ENCODE measurements at places on chromosomes 5 and 9.
A peak's percentile ranks its signal among the peaks of the same experiment; 100 is the strongest.

GRCh38 chr5:43432486-43433375 is 20.5 kb upstream of the CCL28 start:
- peak; percentile 80 for DNase-seq

DNA sequence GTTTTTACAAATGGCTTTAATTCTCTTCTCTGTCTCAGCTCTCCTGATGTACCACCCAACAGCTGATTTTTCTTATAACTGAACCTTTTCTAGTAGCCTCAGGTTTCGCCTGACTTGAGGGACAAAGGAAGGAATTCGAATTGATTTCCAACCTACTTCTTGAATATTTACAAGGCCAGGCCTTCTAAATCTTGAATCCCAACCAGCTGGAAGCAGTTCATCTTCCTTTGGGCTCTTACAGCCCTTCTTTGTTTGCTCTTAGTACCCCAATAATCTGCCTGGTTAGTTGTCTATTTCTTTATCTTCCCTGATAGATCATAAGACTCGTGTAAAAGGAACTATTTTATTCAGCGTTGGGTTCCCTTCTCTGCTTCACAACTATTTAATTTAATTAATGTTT is 95.9 kb downstream of the NLN start:
- no peak for DNase-seq

DNA sequence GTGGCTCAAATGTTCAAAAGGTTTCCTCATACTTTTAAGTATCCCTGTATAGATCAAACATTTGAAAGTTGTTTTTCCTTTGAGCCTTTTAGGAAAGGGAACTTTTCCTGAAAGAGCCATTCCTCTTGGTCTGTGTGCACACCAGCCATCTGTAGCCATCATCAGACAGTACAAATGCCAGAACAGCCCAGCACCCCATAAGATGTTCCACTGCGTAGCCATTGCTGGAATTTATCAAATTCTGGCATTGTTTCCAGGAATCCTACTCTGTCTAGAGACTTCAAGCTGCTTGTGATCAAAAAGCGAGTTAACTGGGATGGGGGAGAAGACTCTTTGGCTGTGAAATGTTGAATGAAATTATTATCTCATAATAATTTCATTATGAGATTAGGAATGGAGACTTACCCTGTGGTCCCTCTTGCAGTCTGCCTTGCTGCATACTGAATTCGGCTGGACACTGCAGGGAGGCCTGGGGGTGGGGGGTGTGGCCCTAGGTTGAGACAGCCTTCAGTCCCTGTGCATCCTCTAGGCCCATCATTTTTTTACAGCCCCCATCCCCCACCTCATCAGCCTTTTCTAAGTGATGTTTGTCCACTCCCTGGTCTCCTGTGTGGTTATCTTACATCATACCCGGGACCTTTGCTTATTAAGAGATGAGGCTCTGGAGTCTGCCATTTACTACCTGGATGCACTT is 99.8 kb downstream of the RALGPS1 start:
- no peak for DNase-seq

- DNase-seq = no peak
These were observed 258.0 kb downstream of the TLE4 start for GRCh38 chr9:79829566-79830302.

DNA sequence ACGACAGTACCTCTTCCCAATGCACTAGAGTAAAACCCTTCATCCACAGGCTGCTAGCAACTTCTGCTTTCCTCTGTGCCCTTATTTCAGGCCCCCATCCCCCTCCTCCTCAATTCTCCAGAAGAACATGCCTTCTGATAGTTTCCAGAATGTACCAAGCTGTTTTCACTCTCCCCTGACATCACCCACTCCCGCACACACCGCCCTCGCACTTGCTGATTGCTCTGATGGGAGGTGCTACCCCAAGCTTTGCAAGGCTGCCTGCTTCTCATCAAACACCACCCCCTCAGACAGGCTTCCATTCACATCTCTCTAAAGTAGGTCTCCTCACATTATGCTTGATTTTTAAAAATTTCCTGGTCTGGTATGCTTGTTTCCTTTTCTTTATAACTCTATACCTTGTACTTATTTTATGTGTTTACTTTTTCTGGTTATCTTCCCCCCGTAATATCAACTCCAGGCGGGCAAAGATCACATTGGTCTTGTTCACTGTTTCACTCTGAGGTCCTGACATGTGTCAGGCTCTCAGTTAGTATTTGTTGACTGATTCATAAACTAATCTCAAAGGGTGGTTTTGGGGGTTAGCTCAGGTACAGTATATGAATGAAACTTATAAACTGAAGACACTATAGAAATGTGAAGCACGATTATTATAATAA is 91.0 kb upstream of the C9orf72 start:
- DNase-seq = no peak

GRCh38 chr9:7145361-7146069 is 387.7 kb downstream of the KDM4C start:
- DNase-seq = no peak

- DNase-seq = no peak
These were observed 169.9 kb downstream of the PAM start for GRCh38 chr5:102924963-102925362.

- DNase-seq = no peak
These were observed 48.4 kb upstream of the AFAP1L1 start for GRCh38 chr5:149223081-149223848.

DNA sequence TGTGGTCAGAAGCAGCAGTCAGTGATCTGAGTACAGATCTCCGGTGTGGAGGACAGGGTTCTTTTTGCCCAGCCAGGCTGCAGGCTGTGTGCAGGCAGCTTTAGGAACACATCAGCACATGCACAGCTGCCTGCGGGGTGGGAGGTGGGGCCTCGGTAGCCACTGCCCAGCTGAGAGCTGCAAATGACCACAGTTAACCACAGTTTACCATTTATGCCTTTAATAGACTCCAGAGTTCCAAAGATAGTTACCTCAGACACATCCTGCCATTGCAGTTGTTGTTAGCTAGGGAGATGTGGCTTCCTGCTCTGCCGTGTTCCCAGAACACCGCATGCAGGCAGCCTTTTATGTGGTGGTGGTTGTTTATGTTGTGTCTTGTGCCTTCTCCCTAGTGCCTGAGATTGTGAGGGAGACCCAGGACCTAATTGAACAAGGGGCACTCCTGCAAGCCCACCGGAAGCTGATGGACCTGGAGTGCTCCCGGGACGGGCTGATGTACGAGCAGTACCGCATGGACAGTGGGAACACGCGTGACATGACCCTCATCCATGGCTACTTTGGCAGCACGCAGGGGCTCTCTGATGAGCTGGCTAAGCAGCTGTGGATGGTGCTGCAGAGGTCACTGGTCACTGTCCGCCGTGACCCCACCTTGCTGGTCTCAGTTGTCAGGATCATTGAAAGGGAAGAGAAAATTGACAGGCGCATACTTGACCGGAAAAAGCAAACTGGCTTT is 10.2 kb downstream of the EXOC3 start:
- peak; percentile 25 for DNase-seq

DNA sequence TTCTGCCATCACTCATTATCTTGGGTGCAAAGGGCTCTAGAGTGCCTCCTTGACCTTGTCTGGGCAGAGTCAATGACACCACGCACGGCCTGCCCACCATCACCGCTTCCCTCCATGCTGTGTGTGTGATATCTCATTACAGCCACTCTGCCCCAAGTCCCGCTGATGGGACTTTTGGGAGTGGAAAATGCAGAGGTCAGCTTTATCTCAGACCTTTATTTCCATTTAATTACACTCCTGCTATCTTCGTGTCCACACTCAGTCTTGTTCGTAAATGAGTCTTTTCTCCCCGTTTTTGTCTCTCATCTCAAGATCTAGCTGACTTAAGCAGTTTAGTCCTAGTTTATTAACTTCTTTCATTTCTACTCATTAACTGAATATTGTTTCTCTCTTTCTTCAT is 226.2 kb downstream of the ICE1 start:
- no peak for DNase-seq

- no peak for DNase-seq
These were observed 470.8 kb downstream of the ENC1 start for GRCh38 chr5:74169701-74170100.

- DNase-seq = no peak
These were observed 41.6 kb downstream of the PRELID2 start for GRCh38 chr5:145793574-145793973.

GRCh38 chr5:114612406-114612805 is 250.5 kb downstream of the KCNN2 start:
- DNase-seq = no peak

DNA sequence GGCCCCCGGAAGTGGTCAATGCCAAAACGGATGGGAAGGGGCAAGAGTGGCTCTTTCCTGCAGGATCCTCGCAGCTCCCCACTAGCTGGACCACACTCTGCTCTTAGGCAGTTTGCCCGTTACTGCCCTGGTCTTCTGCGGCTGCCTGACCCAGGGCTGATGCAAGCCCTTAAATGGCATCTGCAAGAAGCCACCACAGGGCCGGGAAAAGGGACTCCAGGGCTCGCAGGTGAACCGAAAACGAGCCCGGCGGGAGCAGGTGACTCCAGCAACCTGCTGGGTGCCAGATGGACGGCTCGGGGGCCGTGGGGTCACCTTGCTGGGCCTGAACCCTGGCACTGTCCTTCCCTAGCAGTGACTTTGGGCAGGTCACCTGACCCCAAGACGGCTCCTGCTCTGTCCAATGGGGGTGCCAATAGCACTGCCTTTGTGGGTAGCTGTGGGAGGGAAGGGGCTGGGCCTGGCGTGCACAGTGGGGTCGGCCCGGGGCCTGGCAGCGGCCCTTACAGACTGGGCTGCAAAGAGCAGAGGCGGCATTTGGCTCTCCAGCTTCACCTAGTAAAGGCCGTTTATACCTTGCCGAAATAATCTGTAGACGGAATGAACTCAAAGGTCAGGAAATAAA is 1.3 kb downstream of the TMEM250 start:
- no peak for DNase-seq

DNA sequence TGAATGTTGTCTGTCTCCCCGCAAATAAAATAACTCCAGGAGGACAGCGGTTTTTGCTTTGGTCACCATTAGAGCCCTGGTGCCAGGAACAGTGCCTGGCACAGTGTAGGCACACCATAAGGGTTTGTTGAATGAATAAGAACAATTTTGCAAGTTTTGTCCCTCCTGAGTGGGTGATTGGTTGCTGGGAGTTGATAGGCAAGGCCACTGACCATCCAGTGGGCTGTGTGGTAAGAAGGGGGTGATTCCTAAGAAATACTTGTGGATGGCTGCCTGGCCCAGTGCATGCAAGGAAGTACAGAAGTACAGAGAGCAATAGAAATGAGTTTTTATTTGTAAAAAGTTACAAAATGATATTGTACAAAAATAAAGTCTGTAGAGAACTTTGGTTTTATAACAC is 27.5 kb downstream of the GDNF start:
- DNase-seq = no peak

DNA sequence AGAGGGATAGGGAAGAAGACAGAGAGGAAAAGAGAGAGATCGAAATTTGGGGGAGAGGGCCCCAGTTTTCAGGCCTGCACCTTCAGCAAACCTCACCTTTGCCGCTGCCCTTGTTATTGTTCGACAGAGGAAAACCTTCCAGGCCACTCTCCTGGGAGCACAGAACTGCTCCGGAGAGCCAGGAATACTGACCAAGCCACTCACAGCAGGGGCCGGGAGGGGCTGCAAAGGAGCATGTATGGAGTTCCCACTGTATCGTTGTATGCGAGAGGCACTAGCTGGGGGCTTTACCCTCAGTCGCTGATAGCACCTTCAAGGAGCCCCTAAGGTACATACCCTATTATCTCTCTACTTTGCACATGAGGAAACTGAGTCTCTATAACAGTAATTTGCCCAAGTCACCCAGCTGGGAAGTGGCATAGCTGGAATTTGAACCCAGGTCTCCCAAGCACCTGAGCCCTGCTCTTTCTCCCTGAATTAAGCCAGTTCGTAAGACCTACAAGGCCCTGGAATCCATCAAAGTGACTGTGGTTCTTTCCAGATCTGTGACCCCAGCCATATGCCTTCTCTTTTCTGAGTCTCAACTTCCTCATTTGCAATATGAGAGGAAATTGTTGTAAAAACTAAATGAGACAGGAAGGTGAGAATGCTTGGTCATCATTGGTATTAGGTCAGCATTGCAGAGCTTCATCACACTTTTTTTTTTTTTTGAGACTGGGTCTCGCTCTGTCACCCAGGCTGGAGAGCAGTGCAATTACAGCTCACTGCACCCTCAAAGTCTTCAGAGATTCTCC is 21.0 kb upstream of the FOXE1 start:
- DNase-seq = no peak

- DNase-seq = peak; percentile 46
These were observed 4.7 kb upstream of the YTHDC2 start for GRCh38 chr5:113508756-113509155.

DNA sequence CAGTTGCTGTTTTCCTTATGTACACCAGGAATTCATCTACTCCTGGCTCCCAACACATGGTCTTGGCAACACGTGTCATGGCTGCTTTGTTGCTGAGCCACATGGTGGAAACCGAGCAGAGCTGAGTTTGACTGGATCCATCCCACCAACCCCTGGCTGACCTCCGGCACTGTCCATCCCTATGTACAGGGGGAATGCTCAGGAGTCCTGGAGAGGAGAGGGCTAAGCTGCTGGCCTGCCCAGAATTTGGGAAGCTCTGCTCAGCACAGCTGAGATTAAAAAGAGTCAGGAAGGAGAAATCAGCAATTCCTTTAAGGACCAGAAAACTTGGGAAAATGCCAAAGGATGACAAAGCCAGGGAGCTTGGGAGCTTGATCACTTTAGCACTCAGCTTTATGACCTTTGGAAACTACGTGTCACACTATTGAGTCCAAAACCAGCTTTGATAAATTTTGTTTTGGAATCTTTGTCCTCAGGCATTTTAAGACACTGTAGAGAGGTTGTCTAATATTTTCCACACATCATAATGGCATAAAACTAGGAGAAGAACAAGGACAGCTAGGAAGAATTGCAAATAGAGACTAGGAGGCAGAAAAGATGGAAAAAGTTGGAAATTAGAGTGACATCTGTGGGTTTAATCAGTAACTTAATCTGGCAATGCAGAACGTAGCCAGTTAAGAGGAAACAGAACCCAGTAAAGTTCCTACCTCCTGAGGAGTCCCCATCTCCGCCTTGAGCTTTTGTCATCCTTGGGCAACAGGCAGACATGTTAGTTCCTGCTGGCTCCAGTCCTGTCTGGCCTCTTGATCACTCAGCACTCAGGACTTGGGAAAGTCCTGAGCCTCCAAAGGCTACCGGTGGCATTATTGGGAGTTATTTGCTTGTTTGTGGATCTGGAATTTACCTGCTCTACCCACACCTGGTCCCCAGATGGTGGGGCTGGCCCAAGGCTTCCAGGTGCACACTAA is 62.5 kb upstream of the PLPP1 start:
- peak; percentile 95 for DNase-seq

- no peak for DNase-seq
These were observed 2.8 kb upstream of the TEX10 start for GRCh38 chr9:100355561-100355960.

- DNase-seq = no peak
These were observed 24.3 kb downstream of the TTC39B start for GRCh38 chr9:15282567-15283285.

GRCh38 chr5:180120237-180121101 is 48.9 kb upstream of the RNF130 start:
- no peak for DNase-seq

GRCh38 chr9:106423575-106423974 is 439.4 kb upstream of the ZNF462 start:
- no peak for DNase-seq

- DNase-seq = peak; percentile 4
These were observed 299.3 kb downstream of the ANXA1 start for GRCh38 chr9:73451003-73451402.

GRCh38 chr5:96258692-96259091 is 174.4 kb downstream of the PCSK1 start:
- no peak for DNase-seq

Data from M059J (cell line).